Esophagus squamous epithelium (tissue), 5 donors: ENCODE measurements at places on chromosomes 6 and 20.

DNA sequence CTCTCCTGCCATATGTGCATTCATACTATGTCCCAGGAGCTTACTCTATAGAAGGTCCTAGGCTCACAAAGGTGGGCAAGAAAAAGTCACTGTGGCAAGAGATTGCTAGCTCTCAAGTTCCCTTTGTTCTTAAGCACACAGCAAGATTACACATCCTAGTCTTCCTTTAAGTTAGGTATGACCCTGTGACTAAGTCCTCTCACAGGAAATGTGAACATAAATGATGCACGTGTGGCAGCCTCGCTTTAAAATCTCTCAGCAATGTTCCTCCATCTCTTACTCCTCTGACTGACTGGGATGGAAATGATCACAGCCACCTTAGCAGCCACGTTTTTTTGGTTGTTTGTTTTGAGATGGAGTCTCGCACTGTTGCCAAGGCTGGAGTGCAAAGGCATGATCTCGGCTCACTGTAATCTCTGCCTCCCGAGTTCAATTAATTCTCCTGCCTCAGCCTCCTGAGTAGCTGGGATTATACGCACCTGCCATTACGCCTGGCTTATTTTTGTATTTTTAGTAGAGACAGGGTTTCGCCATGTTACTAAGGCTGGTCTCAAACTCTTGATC lies 35.7 kb upstream of the HAO1 start:
- DNase-seq: no peak

DNA sequence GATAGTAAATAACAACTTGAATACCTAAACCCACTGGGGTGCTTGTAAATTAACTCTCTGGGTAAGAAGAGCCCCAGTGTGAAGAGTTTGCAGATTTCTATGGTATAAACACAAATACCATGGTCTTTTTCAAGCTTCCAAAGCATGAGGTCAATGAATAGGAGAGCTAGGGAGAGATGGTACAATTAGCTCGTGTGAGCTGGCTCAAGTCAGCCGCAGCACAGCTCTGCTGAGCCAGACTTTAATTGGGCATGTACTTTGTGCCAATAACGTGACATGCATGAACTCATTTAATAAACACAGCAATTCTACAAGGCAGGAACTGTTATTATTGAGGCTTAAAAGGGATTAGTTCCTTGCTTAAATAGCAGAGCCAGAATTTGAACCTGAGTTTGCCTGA lies 684.2 kb downstream of the KIF16B start:
- no peak for DNase-seq

GRCh38 chr20:2751347-2751877 lies 49.0 kb downstream of the CPXM1 start:
- no peak for DNase-seq

DNA sequence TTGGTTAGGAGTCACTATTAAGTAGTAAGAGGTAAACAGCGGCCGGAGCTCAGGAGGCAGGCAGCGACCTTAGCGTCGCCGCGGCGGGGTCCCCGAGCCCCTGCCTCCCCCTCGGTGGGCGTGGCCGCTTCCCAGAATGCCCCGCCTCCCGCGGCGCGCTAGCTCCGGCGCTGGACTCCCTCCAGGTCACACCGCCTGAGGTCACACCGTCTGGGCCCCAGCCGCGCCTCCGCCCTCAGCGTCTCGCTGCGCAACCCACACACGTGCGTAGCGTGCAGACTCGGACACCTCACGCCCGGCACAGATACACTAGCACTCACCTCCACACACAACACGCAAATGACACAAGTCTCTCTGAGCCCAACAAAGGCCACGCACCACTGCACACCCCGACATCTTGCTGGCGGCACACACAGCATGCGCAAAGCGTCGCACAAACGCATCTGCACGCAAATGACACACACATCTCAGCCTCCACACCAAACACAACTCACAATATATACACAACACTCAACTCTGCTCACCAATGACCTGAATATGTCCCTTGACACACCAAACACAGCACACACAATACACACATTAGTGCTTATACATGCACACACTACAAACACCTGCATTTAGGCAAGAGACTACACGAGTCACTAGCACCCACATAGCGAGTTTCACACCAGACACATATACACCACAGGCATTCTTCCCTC lies 17.6 kb upstream of the CDKN1A start:
- DNase-seq: no peak

DNA sequence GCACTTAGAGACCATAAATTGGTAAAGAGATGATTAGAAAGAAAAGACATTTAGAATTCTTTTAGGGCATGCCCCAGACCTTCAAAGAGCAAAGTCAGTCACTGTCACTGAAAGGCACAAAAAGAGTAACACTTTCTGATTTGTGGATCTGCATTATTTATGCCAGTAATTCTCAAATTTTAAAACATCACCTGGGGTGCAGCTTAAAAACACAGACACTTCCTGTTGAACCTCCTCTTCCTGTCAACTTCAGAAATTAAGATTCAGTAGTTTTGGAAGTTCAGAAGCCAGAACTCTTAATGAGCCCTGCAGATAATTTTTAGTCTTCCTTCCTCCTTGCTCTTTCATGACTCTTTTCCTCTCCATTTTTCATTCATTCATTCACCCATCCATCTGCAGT lies 137.5 kb downstream of the NRN1 start:
- no peak for DNase-seq

GRCh38 chr6:69408886-69409285 lies 387.9 kb downstream of the LMBRD1 start:
- DNase-seq: no peak

- no peak for DNase-seq
Observed at GRCh38 chr20:19649041-19649440, 109.0 kb upstream of the RIN2 start.

DNA sequence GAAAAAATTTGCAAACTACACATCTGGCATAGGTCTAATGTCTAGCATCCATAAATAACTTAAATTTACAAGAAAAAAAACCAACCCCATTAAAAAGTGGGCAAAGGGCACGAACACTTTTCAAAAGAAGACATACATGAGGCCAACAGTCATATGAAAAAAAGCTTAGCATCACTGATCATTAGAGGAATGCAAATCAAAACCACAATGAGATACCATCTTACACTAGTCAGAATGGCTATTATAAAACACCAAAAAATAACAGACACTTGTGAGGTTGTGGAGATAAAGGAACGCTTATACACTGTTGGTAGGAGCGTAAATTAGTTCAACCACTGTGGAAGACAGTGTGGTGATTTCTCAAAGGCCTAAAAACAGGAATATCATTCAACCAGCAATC lies 33.7 kb upstream of the EPB41L2 start:
- DNase-seq: no peak

DNA sequence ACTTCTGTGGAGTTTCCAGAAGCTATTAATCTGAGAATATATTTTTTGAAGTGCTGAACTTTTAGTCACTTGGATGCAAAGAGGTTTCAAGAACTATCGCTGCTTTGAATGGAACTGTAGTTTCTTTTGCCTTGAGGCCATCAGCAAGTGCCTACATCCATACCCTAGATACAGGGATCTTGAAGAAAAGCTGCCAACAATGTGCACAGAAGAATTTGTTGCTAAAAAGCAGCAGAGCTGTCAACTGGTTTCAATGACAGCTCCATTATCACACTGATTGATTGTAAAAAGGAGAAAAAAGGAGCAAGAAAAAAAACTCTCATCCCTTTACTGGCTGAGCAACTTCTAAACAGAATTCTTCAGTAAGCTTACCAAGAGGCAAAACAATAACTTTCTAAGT lies 251.0 kb upstream of the NRSN1 start:
- DNase-seq: no peak

DNA sequence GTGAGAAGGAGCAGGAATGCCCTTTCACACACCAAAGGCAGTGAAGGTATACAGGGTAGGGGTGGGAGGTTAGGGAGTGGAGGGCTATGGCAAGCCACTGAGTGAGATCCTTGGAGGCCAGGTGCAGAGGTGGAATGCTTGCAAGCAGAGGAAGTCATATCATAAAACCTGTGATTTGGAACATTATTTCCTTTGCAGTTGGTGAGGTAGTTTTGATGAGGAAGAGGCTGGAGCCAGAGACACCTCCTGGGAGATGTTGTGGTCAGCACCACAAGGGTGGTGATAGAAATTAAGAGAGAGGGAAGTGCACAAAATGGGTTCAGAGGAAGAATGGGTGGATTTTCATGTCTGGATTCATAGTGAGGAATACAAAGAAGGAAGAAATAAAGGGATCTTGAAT lies 73.0 kb downstream of the PLCB4 start:
- DNase-seq: no peak

- DNase-seq: no peak
Observed at GRCh38 chr6:168318579-168319278, 848 bp downstream of the DACT2 start.

DNA sequence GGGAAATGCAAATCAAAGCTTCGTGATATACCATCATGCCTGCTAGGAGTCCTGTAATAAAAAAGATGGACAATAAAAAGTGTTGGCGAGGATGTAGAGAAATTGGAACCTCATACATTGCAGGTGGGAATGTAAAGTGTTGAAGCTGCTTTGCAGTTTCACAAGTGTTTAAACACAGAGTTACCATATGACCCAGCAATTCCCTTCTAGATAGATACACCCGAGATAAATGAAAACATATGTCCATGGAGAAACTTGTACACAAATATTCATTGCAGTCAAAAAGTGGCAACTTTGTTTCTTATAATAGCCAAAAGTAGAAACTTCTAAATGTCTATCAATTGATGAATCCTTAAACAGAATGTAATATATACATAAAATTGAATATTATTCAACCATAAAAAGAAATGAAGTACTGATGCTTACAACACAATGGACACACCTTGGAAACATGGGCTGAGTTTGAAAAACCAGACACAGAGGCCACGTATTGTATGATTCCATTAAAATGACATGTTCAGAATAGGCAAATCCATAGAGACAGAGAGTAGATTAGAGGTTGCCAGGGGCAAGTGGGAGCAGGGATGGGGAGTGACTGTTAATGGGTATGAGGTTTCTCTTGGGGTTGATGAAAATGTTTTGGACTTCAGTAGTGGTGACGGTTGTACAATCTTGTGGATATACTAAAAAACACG lies 20.8 kb upstream of the ERVFRD-1 start:
- no peak for DNase-seq

- DNase-seq: no peak
Observed at GRCh38 chr20:41408986-41409385, 42.4 kb upstream of the EMILIN3 start.

GRCh38 chr6:129451187-129451586 lies 258.8 kb downstream of the ARHGAP18 start:
- no peak for DNase-seq

- DNase-seq: no peak
Observed at GRCh38 chr6:164042212-164042611, 627.7 kb downstream of the QKI start.

GRCh38 chr6:37990762-37991525 lies 171.4 kb downstream of the ZFAND3 start:
- no peak for DNase-seq

DNA sequence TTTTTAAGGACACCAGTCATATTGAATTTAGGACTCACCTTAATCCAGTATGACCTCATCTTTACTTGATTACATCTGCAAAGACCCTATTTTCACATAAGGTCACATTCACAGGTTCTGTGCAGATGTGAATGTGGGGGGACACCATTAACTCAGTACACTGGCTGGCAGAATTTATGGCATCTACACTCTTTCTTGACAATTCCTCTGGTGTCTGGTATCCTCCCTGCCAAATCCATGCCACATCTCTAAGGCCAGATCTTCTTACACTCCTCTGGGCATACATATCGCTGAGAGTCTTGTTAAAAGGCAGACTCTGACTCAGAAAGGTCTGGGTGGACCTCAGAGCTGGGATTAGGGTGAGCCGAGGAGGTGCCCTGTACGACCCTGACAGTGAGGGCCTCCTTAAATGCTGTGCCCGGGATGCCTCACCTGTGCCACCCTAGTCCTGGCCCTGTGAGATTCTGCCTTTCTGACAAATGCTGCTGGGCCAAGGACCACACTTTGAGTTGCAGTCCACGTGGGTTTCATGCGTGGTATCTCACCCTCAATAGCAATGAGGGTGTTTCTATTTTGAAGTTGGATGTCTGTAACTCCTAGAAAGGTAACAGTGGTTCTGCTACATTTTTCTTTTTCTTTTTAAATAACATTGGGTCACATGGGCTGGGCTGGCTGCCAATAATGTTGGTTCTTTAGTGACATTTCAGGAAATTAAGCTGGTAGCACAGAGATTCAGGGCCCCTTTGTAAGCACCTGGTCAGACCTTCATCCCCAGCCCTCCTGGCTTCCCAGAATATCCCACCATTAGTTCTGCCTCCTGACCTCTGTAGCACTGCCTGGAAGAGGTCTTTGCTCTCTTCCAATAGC lies 17.2 kb upstream of the LRRN4 start:
- DNase-seq: no peak

GRCh38 chr6:152859225-152859624 lies 108.6 kb downstream of the VIP start:
- DNase-seq: no peak

GRCh38 chr6:53873922-53874321 lies 79.1 kb downstream of the LRRC1 start:
- no peak for DNase-seq

DNA sequence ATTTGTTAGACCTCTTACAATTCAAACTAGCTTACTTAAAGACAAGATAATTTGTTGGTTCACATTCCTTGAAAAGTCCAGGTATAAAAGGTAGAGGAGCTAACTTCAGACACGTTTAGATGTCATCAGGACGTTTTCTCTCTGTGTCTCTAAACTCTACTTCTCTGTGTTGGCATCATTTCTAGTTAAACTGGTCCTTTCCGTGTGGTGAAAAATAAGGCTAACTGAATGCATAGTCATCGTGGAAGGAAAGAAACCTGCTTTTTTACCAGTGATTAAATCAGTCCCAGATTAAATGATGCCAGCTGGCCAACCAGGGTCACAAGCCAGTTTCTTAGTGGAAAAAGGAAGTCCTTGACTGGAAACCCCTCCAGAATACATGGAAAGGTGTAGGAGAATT lies 168.4 kb upstream of the AHI1 start:
- DNase-seq: no peak

- no peak for DNase-seq
Observed at GRCh38 chr20:62856931-62857619, 4.5 kb downstream of the TCFL5 start.

DNA sequence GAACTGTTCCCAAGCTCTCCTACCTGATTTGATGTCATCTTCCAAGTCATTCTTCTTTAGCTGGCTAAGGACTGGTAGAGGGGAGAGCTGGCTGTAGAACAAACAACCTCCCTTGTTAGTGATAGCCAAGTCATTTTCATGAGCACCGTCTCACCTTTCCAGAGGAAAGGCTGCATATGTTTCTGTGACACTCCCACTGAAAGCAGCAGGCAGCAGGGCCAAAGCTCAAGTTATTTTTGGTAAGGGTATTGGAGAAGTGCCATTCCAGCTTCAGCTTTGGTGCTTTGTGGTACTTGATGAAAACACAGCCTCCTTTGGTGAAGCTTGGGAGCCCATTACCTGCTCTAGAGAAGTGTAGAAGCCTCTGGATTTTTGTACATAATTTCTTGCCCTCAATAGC lies 5.4 kb upstream of the DOK5 start:
- DNase-seq: no peak

DNA sequence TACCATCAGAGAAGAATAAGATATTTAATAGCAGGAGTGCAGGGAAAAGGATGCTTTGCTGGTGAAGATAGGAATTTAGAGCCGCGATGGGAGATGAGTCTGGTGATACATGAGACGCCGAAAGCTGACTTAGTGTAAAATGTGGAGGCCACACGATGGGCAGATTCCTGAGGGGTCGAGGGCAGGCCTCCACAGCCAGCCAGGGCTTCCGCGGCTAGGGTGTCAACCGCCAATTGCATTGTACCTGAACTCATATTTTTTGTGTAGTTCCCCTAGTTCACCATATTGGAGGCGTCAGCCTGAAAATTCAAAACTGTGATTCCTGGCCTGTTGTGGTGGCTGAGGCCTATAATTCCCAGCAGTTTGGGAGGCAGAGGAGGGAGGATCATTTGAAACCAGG lies 8.5 kb downstream of the ETV7 start:
- no peak for DNase-seq

GRCh38 chr20:43461894-43462659 lies 4.4 kb downstream of the SRSF6 start:
- no peak for DNase-seq
